A172 (cell line): ENCODE measurements at places on chromosomes 6 and 20. TPM values are rescaled to one million over a fixed set of nuclear protein-coding genes. Genes with fewer than 3 reads are reported as not detected.

DNA sequence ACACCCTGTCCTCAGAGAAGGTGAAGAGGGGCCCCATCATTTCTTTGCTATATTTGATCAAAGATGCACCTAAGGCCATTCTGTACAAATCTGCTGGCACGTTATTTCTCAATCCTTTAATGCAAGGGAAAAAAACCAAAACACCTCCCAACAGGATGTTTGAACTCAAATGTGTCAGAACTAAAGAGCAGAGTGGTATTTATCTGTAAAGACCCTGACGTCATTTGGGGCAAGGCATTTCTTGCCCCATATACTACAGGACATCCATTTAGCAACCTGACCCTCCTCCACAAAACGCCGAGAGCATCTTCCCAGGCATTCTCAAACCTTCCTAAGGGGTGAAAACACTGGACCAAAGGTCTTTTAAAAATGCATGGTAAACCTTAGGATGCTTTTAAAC is 50.8 kb downstream of the ZMYND8 start:
- no peak for DNase-seq

GRCh38 chr6:52155791-52156576 is 30.2 kb upstream of the IL17A start:
- DNase-seq, result peak; percentile 86

The SAMHD1 gene
- 24.3 and 29.5 TPM in 2 replicates for total RNA-seq

DNA sequence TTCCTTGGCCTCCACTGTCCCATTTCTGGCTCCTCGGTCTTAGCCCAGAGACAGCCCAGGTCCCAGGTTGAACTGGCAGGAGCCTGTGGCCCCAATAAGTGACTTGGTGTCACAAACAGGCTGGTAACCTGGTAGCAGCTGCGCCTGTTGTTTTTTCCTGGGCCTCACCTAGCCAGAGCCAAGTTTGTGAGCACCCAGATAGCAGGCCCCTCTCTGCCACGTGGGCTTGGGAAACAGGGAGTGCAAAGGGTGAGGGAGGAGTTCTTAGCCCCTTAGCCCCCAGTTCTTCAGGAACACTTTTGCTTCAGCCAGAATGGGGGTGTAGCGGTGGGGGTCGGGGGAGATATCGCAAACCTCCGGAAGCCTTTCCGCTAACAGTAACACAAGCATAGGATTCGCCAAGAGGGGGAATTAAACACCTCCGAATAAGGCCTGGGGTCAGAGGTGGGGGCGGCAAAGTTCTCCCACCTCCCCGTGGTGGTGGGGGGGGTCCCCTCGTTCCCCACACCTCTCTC is 760 bp downstream of the C6orf132 start:
- DNase-seq, result no peak
